ENCODE measurements at places on chromosomes 6 and 20. TPM values are rescaled to one million over a fixed set of nuclear protein-coding genes. Genes with fewer than 3 reads are reported as not detected.

- no peak overlapping the region for H3K4me3 ChIP-seq
- H3K4me1 ChIP-seq: no peaks in the 10 kb centered on the region
- no peaks in the 10 kb centered on the region for H3K27me3 ChIP-seq
- no peaks in the 10 kb centered on the region for H3K36me3 ChIP-seq
- H3K27ac ChIP-seq: no peak overlapping the region
Observed at GRCh38 chr20:24767623-24768100, 181.4 kb upstream of the CST7 start.

DNA sequence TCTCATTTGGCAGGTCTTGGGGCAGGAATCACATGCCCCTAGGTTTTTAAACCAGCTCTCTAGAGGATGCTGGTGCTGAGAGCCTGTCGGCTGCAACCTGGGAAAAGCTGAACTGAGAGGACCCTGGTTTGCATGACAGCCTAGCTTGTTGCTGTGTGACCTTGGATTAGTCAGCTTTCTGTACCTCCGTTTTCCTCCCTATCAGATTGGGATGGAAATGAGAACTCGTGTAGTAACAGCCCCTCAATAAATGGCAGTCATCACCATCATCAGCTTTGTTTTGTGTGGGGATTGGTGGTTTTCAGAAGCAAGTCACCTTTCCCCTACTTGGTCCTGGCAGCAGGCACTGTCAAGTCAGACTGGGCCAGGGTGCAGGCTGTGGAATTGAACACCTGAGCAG, 75.2 kb upstream of the MYL9 start:
- H3K4me1 ChIP-seq: peaks cover 34% of the 10 kb centered on the region
- no peak for DNase-seq
- no peaks in the 10 kb centered on the region for H3K27me3 ChIP-seq

DNA sequence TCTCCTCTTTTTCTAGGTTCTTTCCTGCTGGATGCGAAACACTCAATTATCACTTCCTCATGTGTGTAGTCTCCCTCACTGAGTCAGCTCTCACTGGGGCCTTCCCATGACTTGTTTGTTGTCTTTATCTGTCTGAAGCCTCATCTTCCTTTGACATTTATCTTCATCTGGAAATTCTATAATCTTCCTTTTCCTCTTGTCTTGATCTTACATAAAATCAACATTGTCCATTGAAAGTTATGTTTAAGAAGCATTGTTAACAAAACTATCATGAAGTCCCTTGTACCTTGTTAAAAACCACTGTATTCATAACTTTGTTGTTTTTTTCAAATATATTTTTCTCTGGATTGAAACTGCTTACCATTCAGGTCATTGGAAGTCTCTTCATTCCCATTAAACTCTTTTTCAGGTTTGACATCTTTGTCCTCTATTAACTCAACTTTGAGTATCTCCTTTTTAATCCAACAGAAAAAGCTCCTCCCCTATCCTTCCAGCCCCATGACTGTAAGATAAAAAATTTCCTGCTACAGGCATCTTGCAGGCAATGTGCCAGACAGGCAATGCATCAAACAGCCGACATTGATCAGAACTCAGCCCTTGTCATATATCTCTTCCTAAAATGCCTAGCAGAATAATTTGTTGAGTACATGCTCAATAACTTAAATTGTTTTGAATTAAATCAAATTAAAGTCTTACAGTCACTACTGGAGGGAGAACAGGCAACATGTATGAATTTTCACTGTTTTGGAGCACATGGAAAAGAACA, 34.8 kb downstream of the MYLIP start:
- no peaks in the 10 kb centered on the region for H3K4me1 ChIP-seq
- no peaks in the 10 kb centered on the region for H3K27me3 ChIP-seq
- H3K36me3 ChIP-seq: no peaks in the 10 kb centered on the region
- H3K27ac ChIP-seq: no peak overlapping the region
- no peak overlapping the region for H3K4me3 ChIP-seq

GRCh38 chr6:169654598-169655391, 47.0 kb downstream of the WDR27 start:
- no peaks in the 10 kb centered on the region for H3K27me3 ChIP-seq
- H3K4me1 ChIP-seq: no peaks in the 10 kb centered on the region
- peak overlapping the region; percentile 41 for H3K27ac ChIP-seq
- H3K4me3 ChIP-seq: peak overlapping the region; percentile 61

DNA sequence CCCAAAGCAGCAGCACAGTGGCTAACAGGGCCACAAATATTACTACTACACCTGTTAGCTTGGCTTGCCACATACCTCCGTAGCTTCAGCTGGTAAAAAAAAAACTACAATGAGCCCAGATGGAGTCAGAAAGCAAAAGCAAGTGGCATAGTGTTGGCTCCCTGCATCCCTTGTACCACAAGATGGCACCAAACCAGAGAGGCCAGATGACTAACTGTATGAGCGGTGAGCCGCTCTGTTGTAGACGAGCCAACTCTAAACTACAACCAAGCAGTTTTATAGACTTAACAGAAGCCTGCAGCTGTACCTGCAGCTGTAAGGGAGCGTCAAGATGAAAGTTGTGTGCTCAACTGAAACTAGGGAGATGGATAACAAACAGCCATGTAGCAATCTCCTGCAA, 84.5 kb upstream of the MCHR2 start:
- no peaks in the 10 kb centered on the region for H3K4me1 ChIP-seq
- no peaks in the 10 kb centered on the region for H3K36me3 ChIP-seq
- H3K27me3 ChIP-seq: no peaks in the 10 kb centered on the region
- no peak overlapping the region for H3K27ac ChIP-seq
- no peak for DNase-seq

- no peak for DNase-seq
- H3K4me3 ChIP-seq: no peak overlapping the region
- no peak overlapping the region for H3K27ac ChIP-seq
- no peaks in the 10 kb centered on the region for H3K4me1 ChIP-seq
Observed at GRCh38 chr6:35483490-35483889, 13.4 kb downstream of the TEAD3 start.

GRCh38 chr6:66926060-66926459, 1219.0 kb upstream of the EYS start:
- no peaks in the 10 kb centered on the region for H3K4me1 ChIP-seq
- DNase-seq: no peak
- no peaks in the 10 kb centered on the region for H3K36me3 ChIP-seq
- no peak overlapping the region for H3K4me3 ChIP-seq

DNA sequence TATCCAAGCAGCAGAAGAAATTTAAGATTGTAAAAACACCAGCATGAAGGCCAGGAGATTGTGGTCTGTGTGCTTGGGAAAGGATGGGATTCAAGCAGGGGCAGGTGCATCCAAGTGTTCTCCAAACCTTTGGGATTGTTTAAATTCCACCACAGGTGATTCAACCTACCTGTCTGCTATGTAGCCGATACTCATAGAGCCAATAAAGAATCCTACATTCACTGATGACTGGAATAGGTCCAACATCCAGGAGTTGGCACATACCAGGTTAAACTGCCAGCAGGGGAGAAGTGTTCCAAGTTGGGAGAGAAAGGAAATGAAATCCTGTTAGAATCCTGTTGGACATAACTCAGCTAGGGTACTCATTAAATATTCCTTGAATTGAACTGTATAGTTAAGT, 2.2 kb downstream of the SLC22A2 start:
- no peak overlapping the region for H3K27ac ChIP-seq
- no peaks in the 10 kb centered on the region for H3K36me3 ChIP-seq
- H3K27me3 ChIP-seq: no peaks in the 10 kb centered on the region

- H3K36me3 ChIP-seq: no peaks in the 10 kb centered on the region
- H3K4me3 ChIP-seq: no peak overlapping the region
- H3K27ac ChIP-seq: no peak overlapping the region
- no peak for DNase-seq
- no peaks in the 10 kb centered on the region for H3K4me1 ChIP-seq
Observed at GRCh38 chr6:96620851-96621250, 57.9 kb downstream of the FHL5 start.

DNA sequence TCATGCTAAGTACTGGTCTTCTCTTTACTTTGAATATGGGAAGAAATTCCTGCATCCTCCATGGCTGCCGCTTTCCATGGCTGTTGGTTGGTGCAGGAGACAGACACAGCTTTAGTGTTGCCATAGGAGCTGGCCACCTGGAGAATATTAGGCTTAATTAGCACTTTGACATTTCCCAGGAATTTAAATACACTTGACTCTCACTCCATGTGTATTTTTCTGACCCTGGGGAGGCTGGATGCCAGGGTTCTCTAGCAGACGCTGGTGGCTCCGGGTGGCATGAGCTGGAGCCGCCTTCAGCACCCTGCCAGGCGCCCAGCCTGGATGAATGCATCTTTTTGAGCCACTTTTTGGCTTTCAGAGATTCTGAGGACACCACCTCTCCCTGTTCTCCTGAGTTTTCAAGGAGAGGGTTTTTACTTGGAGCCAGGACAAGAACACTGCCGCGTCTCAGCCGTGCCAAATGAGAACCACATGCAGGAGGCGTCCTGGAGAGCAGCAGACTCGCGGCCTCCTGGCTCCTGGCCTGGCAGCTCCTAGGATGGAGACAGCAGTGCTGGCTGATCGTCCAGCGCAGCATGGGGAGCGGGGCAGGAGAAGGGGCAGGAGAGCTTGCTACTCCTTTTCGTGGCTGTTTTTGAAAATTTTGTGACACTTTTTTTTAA, 258.8 kb downstream of the SMOC2 start:
- no peak overlapping the region for H3K4me3 ChIP-seq
- H3K27me3 ChIP-seq: no peaks in the 10 kb centered on the region
- no peak for DNase-seq
- H3K4me1 ChIP-seq: no peaks in the 10 kb centered on the region

- no peak for DNase-seq
- H3K27ac ChIP-seq: no peak overlapping the region
- no peak overlapping the region for H3K4me3 ChIP-seq
- no peaks in the 10 kb centered on the region for H3K27me3 ChIP-seq
- no peaks in the 10 kb centered on the region for H3K36me3 ChIP-seq
Observed at GRCh38 chr6:106142876-106143431, 56.8 kb downstream of the PRDM1 start.

DNA sequence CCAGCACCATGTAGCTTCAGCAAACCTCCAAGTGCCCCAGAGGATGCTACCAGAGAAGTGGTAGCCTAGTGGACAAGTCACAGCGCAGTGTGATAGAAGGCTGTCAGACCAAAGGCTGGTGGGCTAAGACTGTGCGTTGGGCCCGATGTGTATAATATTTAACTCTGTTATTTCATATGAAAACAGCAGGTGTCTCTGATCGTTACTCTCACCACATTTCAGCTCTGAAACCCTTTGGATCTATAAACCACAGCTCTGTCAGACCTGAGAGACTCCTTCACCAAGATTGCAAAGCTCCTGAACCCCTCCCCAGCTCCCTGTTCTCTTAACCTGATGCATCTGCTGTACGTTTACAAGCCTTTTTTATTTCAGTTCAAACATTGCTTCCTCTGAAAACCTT, 43.8 kb downstream of the ISM1 start:
- H3K4me3 ChIP-seq: no peak overlapping the region
- H3K4me1 ChIP-seq: no peaks in the 10 kb centered on the region
- DNase-seq: no peak
- no peak overlapping the region for H3K27ac ChIP-seq

GRCh38 chr6:138285800-138286199, 67.5 kb upstream of the PBOV1 start:
- H3K27me3 ChIP-seq: no peaks in the 10 kb centered on the region
- DNase-seq: no peak
- H3K4me3 ChIP-seq: no peak overlapping the region
- no peaks in the 10 kb centered on the region for H3K36me3 ChIP-seq
- no peaks in the 10 kb centered on the region for H3K4me1 ChIP-seq
- no peak overlapping the region for H3K27ac ChIP-seq

- no peaks in the 10 kb centered on the region for H3K27me3 ChIP-seq
- H3K27ac ChIP-seq: peak overlapping the region; percentile 83
- H3K4me3 ChIP-seq: no peak overlapping the region
Observed at GRCh38 chr20:36097337-36098151, 57.0 kb upstream of the EPB41L1 start.

GRCh38 chr20:34871320-34871926, 1.2 kb downstream of the GGT7 start:
- peak overlapping the region; percentile 85 for H3K4me3 ChIP-seq
- H3K4me1 ChIP-seq: peaks cover 30% of the 10 kb centered on the region
- H3K36me3 ChIP-seq: no peaks in the 10 kb centered on the region
- no peaks in the 10 kb centered on the region for H3K27me3 ChIP-seq
- no peak overlapping the region for H3K27ac ChIP-seq

GRCh38 chr20:45781391-45781931, 10.2 kb downstream of the WFDC3 start:
- H3K27me3 ChIP-seq: no peaks in the 10 kb centered on the region
- peak overlapping the region; percentile 87 for H3K27ac ChIP-seq
- H3K4me3 ChIP-seq: no peak overlapping the region
- no peaks in the 10 kb centered on the region for H3K4me1 ChIP-seq

GRCh38 chr20:5553194-5553815, 196.9 kb upstream of the SHLD1 start:
- no peaks in the 10 kb centered on the region for H3K4me1 ChIP-seq
- peak overlapping the region; percentile 36 for H3K27ac ChIP-seq
- no peak for DNase-seq
- no peaks in the 10 kb centered on the region for H3K36me3 ChIP-seq

GRCh38 chr6:8513174-8513573, 77.8 kb upstream of the SLC35B3 start:
- H3K4me1 ChIP-seq: no peaks in the 10 kb centered on the region
- no peak for DNase-seq
- H3K36me3 ChIP-seq: no peaks in the 10 kb centered on the region
- no peaks in the 10 kb centered on the region for H3K27me3 ChIP-seq
- H3K4me3 ChIP-seq: no peak overlapping the region

DNA sequence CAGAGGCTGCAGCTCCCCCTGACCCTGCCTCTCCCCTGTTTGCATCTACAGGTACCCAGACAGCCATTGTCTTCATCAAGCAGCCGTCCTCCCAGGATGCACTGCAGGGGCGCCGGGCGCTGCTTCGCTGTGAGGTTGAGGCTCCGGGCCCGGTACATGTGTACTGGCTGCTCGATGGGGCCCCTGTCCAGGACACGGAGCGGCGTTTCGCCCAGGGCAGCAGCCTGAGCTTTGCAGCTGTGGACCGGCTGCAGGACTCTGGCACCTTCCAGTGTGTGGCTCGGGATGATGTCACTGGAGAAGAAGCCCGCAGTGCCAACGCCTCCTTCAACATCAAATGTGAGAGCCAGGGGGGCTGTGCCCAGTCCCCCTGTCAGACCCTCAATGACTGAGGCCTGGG, 42.1 kb upstream of the SRF start:
- no peaks in the 10 kb centered on the region for H3K36me3 ChIP-seq
- H3K4me1 ChIP-seq: no peaks in the 10 kb centered on the region
- no peak overlapping the region for H3K4me3 ChIP-seq
- H3K27ac ChIP-seq: no peak overlapping the region

- H3K36me3 ChIP-seq: no peaks in the 10 kb centered on the region
- H3K4me3 ChIP-seq: no peak overlapping the region
- H3K27me3 ChIP-seq: no peaks in the 10 kb centered on the region
- DNase-seq: no peak
Observed at GRCh38 chr6:16559071-16559470, 202.2 kb downstream of the ATXN1 start.

The EYA4 gene
- 0.19 TPM for total RNA-seq

The C6orf15 gene
- total RNA-seq: not detected

The CD93 gene
- 3.7 TPM for total RNA-seq

The DLL1 gene
- 16.3 TPM for total RNA-seq

The DXO gene
- 28.7 TPM for total RNA-seq

The HIVEP1 gene
- 36.5 TPM for total RNA-seq

The EPHA7 gene
- 6.6 TPM for total RNA-seq
